Forelimb muscle (tissue), 1 donor: ENCODE measurements at places on chromosomes 11 and 22.

- DNase-seq: no peak
Observed at GRCh38 chr22:20568502-20569058, 61.2 kb downstream of the MED15 start.

GRCh38 chr11:86119077-86119476, 50.2 kb upstream of the PICALM start:
- no peak for DNase-seq

DNA sequence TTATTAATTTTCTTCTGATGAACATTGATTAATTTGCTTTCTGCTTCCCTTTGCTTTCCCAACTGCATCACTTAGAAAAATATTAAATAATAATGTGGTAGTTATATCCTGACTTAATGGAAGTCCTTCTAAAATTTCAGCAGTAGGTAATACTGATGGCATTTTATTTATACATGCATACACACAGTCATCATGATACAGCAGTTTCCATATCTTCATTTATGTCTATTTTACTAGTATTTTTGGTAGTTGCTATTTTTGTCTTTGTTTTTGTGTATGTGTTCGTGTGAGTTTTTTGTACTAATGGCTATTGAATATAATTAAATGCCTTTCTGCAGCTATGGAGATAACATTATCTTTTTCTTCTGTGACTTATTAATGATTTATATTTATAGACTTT, 484.7 kb upstream of the CNTN5 start:
- DNase-seq: no peak

- DNase-seq: no peak
Observed at GRCh38 chr11:12380565-12381325, 3.4 kb downstream of the PARVA start.

DNA sequence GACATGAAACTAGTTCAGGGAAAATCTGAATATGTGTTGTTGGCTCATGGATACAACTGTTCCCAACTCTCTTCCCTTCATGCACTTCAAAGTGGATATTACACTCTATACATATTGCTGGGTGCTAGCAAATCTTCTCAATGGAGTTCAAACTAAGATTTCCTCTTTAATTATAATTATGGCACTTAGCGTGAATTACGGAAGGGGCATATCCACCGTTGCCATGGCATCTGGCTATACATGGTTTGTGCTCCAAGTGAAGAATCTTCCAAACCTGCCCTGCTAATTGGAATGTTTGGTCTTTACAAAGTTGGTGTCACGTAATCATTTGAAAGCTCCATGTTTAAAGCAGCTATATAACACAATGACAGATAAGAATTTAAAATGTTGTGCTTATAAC, 5.6 kb downstream of the MPPED2 start:
- DNase-seq: no peak

- DNase-seq: no peak
Observed at GRCh38 chr22:23613193-23613972, 18.7 kb downstream of the DRICH1 start.

GRCh38 chr22:41928593-41929417, 2.2 kb upstream of the TNFRSF13C start:
- no peak for DNase-seq

GRCh38 chr11:23997356-23997755, 499.5 kb upstream of the LUZP2 start:
- DNase-seq: no peak

- no peak for DNase-seq
Observed at GRCh38 chr11:86046116-86046515, 22.8 kb downstream of the PICALM start.

GRCh38 chr11:7949934-7950333, 8.4 kb upstream of the OR10A3 start:
- DNase-seq: no peak

DNA sequence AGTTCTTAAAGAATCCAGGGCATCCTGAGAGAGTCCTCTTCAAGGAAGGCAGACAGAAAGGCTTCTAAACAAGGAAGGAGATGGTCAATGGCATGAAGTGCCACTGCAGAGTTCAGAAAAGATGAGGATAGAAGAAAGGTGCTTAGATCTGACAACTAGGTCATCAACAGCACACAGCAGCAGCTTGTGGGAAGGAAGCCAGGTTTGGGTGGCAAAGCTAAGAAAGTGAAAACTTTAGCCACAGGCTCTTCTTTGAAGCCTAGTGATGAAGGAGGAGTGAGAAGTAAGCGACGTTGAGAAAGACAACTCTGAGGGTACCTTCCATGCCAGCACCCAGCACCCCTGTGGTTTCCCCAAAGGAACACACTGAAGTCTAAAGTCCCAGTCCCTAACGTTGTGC, 92.0 kb downstream of the LARGE1 start:
- DNase-seq: no peak

- no peak for DNase-seq
Observed at GRCh38 chr11:58125469-58125868, at the start of gene OR9I1. OR9I1 (minus strand) TSS chr11:58125530; CDS start chr11:58119444, 6,086 bp downstream.

DNA sequence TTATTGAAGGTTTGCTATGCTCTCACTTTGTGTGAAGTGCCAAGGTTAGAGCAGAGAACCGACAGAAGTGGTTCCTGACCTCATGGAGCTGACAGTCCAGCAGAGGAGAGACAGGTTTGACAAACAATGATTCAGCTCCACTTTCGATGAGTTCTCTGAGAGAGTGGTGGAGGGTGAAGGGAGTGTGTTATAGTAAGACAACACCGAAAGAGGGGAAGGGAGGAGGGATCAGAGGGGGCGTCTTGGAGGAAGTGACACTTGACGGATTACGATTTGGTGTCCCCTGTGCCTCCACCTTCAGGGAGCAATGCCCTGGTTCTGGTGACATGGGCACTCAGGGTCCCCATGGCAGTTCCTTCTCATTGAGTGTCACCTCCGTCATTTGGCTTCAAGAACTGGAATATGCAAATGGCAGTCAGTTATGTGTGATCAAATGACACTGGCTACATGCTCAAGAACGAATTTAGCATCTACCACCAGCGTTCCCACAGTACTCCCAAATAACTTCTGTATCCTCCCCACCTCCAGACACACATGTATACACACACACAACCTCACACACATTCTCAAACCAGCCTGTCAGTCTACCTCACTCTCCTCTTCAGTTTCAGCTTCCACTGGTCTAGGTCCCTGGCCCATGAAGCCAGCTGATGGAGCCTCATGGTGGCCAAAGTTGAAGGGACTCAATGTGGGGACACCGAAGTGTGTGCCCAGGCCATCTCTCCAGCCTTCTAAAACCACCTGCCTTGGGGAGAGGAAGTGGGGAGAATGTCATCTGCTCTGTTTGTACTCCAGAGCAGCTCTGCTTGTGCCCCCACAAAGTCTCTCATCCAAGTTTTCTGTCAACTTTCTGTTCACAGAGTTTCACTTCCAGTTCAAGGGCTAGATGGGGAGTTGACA, 31.4 kb upstream of the NUP160 start:
- no peak for DNase-seq

GRCh38 chr11:119376197-119376847, 5.2 kb downstream of the USP2 start:
- no peak for DNase-seq

DNA sequence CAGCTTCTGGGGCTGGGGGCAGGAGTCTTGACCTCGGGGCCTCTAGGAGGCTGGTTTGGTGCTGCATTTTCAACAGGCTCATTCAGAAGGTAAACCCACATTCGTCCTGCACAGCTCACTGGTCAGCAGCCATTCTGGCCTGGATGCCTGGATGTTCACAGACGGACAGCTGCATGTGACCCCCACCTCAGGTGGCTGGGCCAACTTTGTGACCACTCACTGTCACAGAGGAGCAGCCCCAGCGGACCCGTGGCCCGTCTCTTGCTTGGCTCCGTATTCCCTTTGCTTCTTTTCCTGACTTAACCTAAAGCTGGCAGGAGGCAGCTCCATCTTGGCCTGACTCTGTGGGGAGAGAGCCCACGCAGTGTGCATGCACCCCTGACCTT, 8.2 kb downstream of the DGCR8 start:
- DNase-seq: no peak

DNA sequence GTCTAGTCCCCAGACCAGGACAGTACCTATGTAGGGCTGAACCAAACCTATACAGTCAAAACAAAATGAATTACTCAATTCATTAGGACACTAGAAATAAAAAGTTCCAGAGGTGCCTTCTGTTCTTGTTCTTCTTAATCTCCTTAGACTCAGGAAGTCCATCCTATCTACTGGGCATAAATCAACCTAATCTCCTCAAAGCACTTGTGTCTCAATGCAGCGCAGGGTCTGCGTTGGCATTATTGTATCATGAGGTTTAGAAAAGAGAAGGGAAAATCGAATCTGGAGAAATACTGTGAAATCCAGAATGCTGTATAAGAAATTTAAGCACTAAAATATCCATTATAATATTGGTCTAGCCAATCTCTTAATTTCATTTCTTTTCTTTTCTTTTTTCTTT, 2.4 kb upstream of the OR10V1 start:
- no peak for DNase-seq

- DNase-seq: no peak
Observed at GRCh38 chr22:19524170-19525115, at the start of gene CLDN5. CLDN5 (minus strand) TSS chr22:19524410; CDS start chr22:19524255, 155 bp downstream.

- no peak for DNase-seq
Observed at GRCh38 chr11:33531743-33532181, 168.9 kb downstream of the C11orf91 start.

DNA sequence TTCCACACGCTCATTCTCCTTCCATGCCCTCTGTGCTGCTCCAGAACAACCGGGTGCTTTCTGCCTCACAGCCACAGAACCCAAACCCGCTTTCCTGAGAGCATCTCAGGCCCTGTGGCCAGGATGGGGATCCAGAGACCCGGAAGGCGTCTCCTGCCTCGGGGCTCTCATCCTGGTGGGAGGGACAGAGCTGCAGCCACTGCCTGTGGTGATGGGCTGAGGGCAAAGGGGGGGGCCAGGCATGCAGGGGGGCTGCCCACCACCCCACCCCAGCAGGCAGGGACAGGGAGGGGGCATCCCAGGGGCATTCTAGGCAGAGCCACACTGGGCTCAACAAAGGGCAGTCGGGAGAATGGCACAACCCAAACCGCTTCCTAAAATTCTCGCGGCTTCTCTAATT, 41.4 kb downstream of the CERK start:
- no peak for DNase-seq

DNA sequence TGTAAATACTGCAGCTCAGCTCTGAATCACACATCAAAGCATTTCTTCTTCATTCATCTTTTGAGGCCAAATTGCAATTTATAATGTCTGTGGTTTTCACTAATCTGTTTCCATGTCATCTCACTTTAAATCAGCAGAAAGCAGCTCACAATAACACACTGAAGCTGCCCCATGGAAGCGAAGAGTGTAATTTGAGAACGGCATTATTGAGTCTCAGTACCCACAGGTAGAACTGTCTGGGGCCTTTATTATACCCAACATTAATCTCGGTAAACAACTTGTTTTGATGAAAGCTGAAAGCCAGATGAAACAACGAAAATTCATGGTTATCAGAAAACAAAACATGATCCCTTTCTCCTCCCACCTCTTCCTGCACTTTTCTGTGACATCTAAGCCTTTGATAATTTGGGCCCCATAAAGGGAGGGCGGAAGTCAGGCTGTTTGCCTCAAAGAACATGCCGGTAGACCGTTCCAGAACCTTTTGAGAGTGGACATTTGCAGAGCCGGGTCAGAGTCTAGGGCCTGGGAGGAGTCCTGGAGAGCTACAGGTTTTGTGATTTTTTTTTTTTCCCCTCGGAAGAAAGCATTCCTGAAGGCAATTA, 68.2 kb upstream of the SESN3 start:
- DNase-seq: no peak

GRCh38 chr11:104876861-104877431, 21.3 kb downstream of the CASP12 start:
- DNase-seq: no peak

DNA sequence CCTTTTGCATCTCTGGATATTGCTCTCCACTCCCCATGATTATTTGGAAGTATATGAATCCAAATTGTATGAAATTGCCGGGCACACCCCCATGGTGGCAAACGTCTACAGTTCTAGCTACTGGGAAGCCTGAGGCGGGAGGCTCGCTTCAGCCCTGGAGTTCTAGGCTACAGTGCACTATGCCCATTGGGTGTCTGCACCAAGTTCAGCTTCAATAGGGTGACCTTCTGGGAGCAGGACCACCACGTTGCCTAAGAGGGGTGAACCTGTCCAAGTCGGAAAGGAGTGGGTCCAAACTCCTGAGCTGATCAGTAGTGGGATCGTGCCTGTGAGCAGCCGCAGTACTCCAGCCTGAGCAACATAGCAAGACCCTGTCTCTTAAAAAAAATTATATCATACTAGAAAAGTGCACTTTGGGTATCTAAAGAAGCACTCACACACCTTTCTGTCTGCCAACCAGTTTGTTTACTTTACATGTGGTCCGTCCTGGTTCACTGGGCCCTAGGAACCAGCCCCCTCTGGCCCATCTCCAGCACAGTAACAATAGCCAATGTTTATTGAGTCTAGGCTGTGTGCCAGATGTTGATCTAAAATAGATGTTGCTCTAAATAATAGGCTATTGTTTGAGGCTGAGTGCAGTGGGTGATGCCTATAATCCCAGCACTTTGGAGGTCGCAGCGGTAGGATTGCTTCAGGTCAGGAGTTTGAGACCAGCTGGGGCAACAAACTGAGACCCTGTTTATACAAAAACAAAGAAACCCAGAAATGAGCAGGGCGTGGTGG, 16.4 kb upstream of the KAT5 start:
- no peak for DNase-seq

DNA sequence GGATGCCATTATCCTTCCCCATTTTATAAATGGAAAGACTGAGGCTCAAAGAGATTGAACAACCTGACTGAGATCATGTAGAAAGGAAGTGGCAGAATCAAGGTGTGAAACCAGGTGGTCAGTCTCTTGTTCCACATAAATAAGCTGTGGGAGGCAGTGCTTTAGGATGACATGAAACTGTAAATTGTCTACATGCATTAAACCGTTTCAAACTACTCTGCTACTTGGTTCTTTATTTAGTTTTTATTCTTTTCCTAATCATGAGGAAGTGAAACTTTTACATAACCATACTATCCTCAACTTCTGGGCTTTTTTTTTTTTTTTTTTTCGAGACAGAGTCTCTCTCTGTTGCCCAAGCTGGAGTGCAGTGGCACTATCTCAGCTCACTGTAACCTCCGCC, 34.9 kb downstream of the CADM1 start:
- no peak for DNase-seq

DNA sequence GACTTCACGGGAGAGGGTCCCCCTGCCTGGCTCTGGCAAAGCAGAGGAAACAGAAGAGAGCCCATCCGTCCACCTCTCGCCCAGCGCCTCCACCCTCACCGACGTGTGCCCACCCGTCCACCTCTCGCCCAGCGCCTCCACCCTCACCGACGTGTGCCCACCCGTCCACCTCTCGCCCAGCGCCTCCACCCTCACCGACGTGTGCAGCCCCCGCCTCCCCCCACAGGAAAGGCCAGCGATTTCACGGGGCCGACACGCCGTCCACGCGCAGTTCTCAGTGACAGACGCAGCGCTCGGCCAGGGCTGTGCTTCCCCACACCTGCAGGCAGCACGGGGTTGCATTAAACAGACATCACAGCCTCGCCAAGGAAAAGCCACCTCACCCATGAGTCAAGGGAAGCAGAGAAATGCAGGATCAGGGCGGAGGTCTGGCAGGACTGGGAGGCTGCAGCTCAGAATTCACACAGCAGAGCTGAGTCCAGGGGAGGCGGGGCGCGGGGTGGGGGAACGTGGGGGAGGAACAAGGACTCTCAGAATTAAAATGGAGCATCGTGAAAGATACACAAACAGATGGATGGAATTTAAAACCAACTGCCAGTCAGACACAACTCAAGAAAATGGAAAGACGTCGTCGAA, 377.7 kb downstream of the BRD1 start:
- no peak for DNase-seq
